ENCODE measurements at places on chromosomes 6 and 20. TPM values are rescaled to one million over a fixed set of nuclear protein-coding genes. Genes with fewer than 3 reads are reported as not detected.

The OPRL1 gene
- total RNA-seq, result 2.6 TPM

- peak overlapping the region; percentile 85 for H3K27ac ChIP-seq
- peak overlapping the region; percentile 97 for H3K4me3 ChIP-seq
- peaks cover 41% of the 10 kb centered on the region for H3K4me1 ChIP-seq
- no peaks in the 10 kb centered on the region for H3K27me3 ChIP-seq
- DNase-seq, result no peak
Observed at GRCh38 chr6:53066874-53067706, 1.9 kb downstream of the FBXO9 start.

GRCh38 chr6:154463573-154464419 is 46.7 kb downstream of the CNKSR3 start:
- no peaks in the 10 kb centered on the region for H3K36me3 ChIP-seq
- no peak overlapping the region for H3K4me3 ChIP-seq
- no peak overlapping the region for H3K27ac ChIP-seq
- H3K27me3 ChIP-seq, result no peaks in the 10 kb centered on the region
- no peak for DNase-seq

The HDGFL1 gene
- not detected for total RNA-seq

The FHL5 gene
- 9.6 TPM for total RNA-seq

DNA sequence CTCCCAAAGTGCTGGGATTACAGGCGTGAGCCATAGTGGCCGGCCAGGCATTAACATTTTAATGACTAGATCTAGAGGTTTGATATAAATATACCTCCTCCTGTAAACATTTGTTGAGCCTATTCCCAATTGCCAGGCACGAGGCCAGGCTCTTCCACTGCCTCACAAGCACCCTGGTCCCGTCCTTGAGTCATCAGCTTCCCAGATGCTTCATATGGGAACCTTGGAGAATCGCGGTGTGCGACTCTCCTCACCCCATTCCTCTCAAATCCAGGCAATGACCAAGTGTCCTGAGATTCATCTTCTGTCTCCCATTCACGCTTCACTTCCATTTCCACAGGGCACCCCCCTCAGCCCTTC is 35.9 kb upstream of the PIM1 start:
- H3K27me3 ChIP-seq, result no peaks in the 10 kb centered on the region
- H3K4me3 ChIP-seq, result no peak overlapping the region
- H3K4me1 ChIP-seq, result peaks cover 19% of the 10 kb centered on the region
- DNase-seq, result no peak

The TINAG gene
- not detected for total RNA-seq

DNA sequence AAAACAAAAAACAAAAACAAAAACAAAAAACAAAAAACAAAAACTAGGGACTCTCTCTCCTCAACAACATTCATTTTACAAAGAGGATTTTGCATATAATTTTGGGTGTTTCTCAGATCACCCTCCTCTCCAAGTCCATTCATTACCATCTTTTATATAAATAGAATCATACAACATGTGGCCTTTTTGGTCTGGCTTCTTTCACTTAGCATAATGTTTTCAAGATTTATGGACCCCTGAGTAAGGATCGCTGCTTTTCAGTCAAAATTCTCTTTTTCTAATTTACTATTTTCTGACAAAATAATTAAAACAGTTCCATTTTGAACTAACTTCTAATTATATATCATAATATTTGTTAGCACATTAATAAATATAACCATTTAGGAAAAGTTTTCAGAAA is 94.8 kb downstream of the UBE3D start:
- DNase-seq, result no peak
- no peaks in the 10 kb centered on the region for H3K27me3 ChIP-seq

- no peaks in the 10 kb centered on the region for H3K36me3 ChIP-seq
- DNase-seq, result peak; percentile 39
- peaks cover 41% of the 10 kb centered on the region for H3K4me1 ChIP-seq
- peak overlapping the region; percentile 88 for H3K4me3 ChIP-seq
- no peaks in the 10 kb centered on the region for H3K27me3 ChIP-seq
- H3K27ac ChIP-seq, result peak overlapping the region; percentile 100
Observed at GRCh38 chr20:37526238-37526838, 1.3 kb downstream of the BLCAP start.

The RAET1E gene
- total RNA-seq, result not detected

The ADIG gene
- not detected for total RNA-seq

- H3K27me3 ChIP-seq, result no peaks in the 10 kb centered on the region
- H3K4me1 ChIP-seq, result no peaks in the 10 kb centered on the region
- DNase-seq, result no peak
- H3K27ac ChIP-seq, result no peak overlapping the region
Observed at GRCh38 chr20:59786801-59787537, 146.5 kb downstream of the SYCP2 start.

DNA sequence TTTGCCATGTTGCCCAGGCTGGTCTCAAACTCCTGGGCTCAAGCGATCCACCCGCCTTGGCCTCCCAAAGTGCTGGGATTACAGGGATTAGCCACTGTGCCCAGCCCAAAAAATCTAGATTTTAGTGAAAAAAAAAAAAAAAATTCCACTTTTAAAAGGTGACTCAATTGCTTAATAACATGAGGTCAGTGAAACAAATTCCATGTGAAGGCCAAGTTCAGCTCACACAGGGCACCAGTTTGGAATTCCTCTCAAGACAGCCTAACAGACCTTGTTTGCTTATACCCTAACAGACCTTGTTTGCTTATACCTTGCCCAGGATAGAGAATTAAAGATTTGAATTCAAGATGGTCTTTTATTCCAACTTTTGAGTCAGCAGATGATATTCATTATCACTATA is 5.1 kb downstream of the RRBP1 start:
- peak overlapping the region; percentile 98 for H3K27ac ChIP-seq
- H3K4me3 ChIP-seq, result no peak overlapping the region
- peaks cover 83% of the 10 kb centered on the region for H3K4me1 ChIP-seq

DNA sequence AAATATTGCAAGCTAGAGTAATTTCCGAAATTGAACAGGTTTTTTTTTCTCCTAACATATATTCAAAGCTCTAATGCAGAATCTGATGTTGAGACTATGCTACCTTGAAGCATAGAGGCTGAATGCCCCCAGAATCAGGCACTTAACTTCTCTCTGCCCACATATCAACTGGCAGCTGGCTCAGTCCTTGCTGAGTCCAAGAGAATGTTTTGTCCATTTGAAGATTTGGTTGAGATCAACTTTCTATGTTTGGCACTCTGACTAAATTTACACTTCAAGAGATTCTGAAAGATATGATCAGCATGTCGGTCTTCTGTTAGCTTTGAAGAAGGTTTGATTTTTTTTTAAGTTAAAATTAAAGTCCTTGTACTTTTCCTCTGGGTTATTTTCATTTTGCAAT is 1298.1 kb downstream of the EPHA7 start:
- no peak for DNase-seq
- H3K4me3 ChIP-seq, result no peak overlapping the region
- H3K4me1 ChIP-seq, result no peaks in the 10 kb centered on the region
- no peaks in the 10 kb centered on the region for H3K27me3 ChIP-seq
- H3K36me3 ChIP-seq, result no peaks in the 10 kb centered on the region

The GJA1 gene
- 14.8 TPM for total RNA-seq

DNA sequence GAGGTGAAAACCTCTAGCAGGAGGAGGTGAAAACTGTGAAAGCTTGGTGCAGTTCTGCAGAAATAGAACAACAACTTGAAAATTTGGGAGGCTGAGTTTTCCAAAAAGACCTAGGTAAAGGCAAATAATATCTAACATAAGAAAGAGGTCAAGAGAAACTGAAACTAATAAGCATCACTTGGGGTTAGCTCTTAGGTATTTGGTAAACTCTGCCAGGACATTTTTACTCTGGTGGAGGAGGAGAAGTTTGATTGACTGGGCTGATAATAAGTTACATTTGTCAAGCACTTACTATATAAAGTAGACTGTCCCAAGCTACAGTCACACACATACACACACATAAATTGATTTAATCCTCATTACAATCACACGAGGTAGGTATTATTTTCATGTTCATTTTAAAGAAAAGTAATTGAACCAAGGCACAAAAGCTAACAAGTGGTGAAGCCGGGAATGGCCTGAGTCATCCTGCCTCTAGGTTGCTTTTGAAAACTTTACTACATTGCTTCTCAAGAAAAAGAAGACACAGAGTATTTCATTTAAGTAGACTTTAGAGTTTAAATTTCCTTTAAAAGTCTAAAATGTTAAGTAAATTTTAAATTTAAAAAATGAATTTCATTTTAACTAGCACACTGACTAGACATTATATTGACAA is 275.5 kb downstream of the PTPRK start:
- no peak for DNase-seq
- H3K4me3 ChIP-seq, result no peak overlapping the region
- H3K27ac ChIP-seq, result no peak overlapping the region
- H3K36me3 ChIP-seq, result no peaks in the 10 kb centered on the region

The RIMS4 gene
- total RNA-seq, result not detected

The TBXT gene
- not detected for total RNA-seq

The SNRPB2 gene
- total RNA-seq, result 9.9 TPM

Measured in body of pancreas (tissue), 4 donors.